ENCODE measurements at places on chromosomes 6 and 20.

DNA sequence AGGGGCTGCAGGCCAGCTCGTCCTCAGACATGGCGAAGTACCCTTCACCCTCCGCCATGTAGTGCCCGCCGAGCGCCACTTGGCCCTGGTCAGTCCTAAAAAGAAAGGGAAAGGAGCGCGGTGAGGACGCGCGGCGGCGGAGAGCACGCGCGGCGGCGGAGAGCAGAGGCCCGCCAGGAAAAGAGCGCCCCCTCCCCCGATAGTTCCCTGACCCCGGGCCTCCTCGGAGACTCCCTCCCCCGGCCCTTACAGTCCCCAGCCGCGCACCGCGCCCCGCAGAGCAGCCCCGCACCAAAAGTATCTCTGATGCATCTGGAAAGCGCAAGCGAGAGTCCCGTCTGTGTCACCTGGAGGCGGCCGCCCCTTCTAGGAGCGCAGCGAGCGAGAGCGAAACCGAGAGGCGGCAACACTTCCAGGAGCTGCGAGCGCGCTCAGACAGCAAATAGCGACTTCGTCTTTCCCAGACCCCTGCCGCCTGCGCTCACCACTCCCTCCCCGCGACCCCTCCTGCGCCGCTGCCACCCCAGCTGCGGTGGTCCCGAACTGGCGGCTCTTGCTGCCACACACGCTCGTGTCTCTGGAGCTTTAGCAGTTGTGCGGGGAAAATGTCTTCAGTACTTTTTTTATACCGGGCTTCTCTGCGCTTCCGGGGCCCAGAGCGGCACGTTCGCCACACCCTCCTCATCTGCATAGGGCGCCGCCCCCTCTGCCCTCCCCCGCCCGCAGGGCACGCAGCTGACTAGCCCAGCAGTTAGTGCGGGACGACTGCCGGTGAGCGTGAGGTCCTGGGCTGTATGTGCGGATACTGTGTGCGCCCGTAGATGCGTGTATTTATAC, at the start of gene TENT5A:
Gene TENT5A (minus strand): TSS at position 598 of the 837 bp plus-strand sequence. CDS start 540 bp downstream, at position 58.
- peak; percentile 77 for DNase-seq

GRCh38 chr6:51112731-51113130, 294.1 kb downstream of the TFAP2B start:
- DNase-seq, result no peak

GRCh38 chr6:37236921-37237320, 20.7 kb upstream of the TBC1D22B start:
- DNase-seq, result no peak

DNA sequence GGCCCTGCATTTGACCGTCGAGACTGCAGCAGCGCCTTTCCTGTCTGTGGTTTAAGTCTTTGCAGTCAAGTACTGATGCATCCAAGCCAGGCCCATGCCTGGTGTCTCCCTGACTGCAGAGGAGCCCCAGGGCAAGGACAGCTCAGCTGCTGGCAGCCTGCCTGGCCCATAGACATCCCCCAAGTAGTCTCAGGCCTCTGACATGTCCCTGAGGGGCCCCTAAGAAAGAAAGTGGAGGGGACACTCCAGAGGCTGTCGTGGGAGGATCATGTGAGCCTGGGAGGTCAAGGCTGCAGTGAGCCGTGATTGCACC, 18.0 kb downstream of the HRH3 start:
- DNase-seq, result no peak

DNA sequence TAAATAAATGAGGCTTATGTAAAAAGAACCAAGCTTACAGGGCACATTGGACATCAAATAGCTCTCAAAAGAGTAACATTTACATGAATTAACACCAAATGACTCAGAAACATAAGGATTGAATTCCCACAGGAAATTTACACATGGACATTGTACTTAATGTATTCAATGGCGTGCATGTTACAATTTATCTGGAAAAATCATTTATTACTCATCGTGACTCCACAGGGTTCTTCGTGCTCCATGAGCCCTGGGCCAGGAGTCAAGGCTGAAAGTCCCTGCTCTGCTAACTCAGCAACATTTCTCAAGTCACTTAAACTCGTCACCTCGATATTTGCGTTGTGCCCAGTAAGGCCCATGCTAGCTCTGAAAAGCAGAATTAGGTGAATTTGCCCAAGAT, 158.5 kb downstream of the PHACTR1 start:
- DNase-seq, result no peak

GRCh38 chr6:53431704-53432103, 83.0 kb upstream of the ELOVL5 start:
- DNase-seq, result no peak

All from stimulated activated CD4-positive, alpha-beta T cell treated with anti-CD3 and anti-CD28 coated beads, TNF-alpha, amount 100 ng/mL, for 4 hours (primary cell).